CD4-positive, alpha-beta T cell treated with Interleukin-4 for 4 hours (primary cell): ENCODE measurements at places on chromosomes 11 and 22.

- DNase-seq = no peak
These were observed 40.0 kb upstream of the TPBGL start for GRCh38 chr11:75200531-75200930.

DNA sequence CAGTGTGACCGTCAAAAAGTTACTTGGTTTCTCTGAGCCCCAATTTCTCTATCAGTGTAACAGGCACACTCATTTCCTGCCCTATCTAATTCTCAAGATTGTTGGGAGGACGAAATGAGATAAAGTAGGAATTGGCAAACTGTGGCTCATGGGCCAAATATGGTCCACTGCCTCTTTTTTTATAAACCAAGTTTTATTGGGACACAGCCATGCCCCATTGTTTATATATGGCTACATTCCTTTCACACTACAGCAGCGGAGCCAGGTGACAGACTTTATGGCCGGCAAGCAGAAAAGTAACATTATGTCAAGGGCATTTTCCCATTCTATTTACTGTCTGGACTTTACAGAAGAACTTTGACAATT, 116.7 kb upstream of the TIMP3 start:
- no peak for DNase-seq

- no peak for DNase-seq
These were observed 151.7 kb downstream of the SWAP70 start for GRCh38 chr11:9815486-9816136.

DNA sequence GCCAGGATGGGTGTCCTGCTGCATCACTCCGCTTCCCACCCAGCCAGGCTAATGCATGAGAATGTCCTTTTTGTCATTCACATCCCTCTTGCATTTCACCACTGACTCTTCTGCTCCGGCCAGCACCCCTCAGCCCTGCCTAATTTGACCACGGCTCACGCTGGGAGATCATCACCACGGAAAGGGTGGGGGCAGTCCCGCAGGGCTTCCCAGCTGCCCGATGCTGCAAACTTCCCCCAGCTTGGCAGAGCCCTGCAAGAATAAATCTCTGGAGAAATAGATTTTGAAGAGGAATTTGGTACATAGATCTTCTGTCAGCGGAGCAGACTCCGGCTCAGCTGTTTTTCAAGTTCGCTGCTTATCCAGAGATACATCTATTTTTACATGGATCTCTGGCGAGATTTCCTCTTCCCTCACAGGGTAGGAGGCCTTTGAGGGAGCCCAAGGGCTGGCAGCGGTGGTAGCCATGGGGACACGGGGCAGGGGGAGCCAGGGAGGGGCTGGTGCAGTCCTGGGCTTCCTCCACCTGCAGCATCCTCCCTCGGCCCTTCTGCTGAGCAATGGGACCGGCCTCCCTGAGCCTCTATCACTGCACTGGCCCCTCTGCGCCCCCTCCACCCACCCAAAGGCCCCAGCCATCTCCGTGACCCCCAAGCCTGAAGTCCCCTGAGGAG, 62.6 kb downstream of the BUD13 start:
- DNase-seq = no peak

- DNase-seq = no peak
These were observed 419.2 kb downstream of the TENM4 start for GRCh38 chr11:79021601-79022000.

GRCh38 chr11:27863637-27864036, 163.4 kb upstream of the BDNF start:
- DNase-seq = no peak

GRCh38 chr11:34128824-34129223, 23.4 kb downstream of the NAT10 start:
- no peak for DNase-seq

DNA sequence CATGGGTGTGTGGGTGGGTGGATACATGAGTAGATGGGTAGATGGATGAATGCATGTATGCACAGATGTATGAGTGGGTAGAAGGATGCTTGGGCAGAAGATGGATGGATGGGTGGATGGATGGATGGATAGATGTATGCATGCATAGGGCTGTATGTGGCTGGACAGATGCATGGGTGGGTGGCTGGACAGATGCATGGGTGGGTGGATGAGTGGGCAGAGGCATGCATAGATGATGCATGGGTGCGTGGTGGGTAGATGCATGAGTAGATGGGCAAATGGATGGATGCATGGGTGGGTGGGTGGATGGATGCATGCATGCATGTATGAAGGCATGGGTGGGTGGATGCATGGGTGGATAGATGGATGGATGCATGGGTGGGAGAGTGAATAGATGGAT, 6.8 kb upstream of the CD248 start:
- no peak for DNase-seq

DNA sequence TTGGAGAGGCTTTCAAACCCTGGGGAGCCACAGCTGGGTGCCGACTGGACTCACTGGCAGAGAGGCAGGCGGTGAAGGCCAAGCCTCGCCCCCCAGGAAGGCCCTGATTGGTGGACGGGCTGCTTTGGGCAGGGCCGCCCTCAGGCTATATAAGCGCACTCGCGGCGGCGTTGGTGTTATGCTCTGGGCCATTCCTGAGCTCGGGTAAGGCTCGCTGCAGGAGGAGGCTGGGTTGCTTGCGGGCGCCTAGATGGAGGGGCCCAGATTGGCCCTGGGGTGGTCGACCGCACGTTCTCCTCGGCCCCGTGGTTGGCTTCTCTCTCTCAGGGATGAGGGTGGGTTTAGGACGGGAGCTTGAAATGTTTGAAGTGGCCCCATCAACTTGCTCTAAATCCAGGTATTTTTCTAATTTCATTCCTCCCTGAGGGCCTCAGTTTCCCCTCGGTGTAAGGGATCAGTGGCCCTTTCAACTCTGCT, at the start of gene SPDYC:
Gene SPDYC, plus strand, starts transcription at position 176 of the 477 bp plus-strand sequence. CDS start 1,125 bp downstream, outside the sequence.
- no peak for DNase-seq
